ENCODE measurements at places on chromosomes 6 and 20. TPM values are rescaled to one million over a fixed set of nuclear protein-coding genes. Genes with fewer than 3 reads are reported as not detected.

Gene SMLR1
- 3.9 TPM for polyA plus RNA-seq

Gene ASIP
- 0.74 TPM for polyA plus RNA-seq

Gene CFB
- polyA plus RNA-seq: 5.3 TPM

Gene ZBTB46
- polyA plus RNA-seq: 17.2 TPM

Gene UBE2C
- polyA plus RNA-seq: 63.2 TPM

DNA sequence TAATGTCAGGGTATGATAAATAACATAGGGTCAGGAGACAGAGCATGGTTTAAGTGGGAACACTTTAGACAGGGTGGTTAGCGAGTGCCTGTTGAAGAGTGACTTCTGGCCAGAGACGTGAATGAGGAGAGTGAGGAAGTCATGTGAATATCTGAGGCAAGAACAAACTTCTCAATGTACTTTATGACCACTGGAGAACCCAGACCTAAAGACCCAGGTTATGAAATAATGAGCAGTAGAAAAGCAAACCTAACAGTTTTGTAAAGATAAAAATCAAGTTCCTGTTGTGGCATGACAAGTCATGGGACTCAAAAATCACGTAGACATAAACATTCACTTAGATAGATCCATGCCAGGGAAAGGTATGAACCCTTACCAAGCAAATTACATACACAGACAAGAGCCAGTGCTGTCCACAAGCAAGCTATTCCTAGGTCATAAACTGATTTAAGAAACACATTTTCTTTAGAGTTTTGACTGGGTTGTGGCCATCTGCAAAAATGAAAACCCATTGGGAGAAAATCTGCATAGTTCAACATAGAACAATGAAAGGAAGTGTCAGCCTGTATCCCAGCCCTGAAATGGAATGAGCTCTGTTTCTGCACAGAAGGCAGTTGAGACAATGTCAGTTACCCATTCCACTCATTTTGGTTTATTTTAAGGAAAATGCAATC lies 2.2 kb upstream of the MYCT1 start:
- DNase-seq: no peak

DNA sequence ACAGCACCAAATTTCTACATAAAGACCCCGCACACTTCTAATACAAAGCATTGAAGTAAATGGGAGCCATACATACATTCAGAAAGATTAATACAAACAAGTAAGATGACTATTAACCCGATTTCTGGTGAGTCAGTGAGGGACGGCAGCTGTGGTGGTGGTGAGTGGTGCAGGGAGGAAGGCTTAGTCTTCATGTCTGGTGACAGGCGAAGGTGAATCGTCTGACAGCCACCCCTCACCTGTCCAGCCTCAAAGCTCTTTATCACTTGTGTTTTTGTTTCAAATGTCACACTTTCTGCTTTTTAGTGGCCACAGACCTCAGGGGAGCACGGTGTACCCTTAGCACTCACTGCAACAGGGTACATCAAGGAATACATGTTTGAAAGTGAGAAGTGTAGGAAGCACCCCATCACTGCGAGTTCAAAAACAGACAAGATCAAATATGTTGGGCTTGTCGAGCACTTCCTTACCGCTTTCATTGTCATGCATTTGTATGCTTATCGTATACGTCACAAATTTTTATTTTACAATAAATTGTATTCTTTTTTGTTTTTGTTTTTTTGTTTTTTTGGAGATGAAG lies 63.5 kb downstream of the IRF4 start:
- DNase-seq: no peak

DNA sequence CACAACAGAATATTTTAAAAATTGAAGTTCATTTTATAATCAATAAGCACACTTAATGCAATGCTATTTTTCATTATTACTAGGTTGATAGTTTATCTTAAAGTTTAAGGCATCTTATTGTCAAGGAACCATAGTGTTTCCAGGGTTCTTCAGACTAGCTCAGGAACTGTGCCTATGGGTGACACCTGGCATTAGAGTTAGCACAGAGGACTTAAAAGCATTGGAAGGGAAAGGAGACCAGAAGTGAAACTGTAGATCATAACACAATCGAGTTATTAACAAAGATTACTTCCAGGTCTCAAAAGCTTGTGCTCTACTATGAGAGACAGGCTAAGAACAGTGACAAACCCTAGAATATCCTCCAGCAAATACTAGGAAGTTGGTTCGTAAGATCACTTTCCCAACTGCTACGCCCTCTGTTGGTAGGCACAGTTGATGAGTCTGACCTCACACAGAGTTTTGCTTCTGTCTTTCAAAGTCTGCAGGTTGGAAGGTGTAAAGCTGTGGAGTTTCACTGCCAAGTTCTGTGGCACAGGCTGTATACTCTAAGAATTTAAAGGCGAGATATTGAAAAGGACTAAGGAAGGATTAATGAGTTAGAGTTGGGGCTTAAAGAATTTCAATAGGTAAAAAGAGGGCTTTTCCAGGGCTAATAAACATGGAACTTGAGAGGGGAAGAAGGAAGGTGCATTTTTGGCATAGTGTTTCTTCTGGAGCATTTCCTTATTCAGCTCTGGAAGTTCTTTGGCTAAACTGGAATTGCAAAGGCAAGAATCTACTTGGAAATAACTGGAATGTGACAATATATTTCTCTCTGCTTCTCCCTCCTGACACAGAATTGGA lies 531.3 kb upstream of the JAG1 start:
- DNase-seq: no peak

- no peak for DNase-seq
Observed at GRCh38 chr6:26268659-26269402, 96.2 kb upstream of the BTN3A2 start.

DNA sequence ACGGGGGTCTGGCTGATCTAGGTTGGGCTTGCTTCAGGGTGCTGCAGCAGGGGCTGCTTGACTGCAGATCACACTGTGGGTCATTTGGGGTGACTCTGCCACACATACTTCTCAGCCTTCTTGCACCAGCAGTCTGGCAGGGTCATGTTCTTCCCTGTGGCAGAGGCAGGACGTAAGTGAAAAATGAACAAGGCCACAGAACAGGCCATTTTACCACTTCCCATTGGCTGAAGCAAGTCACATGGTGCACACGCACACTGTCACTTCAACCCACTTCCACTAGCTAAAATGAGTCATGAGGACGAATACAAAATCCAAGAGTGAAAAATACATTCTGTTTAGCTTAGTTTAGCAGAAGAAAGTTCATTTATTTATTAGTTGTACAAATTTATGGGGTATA lies 168.6 kb upstream of the GGTLC1 start:
- no peak for DNase-seq

DNA sequence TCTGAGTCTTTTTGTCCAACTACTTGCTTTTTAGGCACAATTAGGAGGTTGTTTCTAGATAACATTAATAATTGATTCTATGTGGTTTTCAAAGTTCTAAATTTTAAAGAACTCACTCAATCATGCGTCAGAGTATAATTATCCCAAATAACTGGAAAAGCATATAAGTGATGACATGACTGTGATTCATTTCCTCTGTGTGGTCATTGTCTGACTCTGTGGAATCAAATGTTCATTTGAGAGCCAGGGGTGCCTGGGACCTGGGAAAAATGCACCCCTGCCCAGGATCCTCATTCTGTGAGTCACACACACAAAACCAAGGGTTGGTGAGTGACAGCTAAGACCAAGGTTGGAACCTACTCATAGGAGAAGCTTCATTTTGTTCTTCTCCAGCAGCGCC lies 127.1 kb upstream of the MLIP start:
- DNase-seq: no peak

DNA sequence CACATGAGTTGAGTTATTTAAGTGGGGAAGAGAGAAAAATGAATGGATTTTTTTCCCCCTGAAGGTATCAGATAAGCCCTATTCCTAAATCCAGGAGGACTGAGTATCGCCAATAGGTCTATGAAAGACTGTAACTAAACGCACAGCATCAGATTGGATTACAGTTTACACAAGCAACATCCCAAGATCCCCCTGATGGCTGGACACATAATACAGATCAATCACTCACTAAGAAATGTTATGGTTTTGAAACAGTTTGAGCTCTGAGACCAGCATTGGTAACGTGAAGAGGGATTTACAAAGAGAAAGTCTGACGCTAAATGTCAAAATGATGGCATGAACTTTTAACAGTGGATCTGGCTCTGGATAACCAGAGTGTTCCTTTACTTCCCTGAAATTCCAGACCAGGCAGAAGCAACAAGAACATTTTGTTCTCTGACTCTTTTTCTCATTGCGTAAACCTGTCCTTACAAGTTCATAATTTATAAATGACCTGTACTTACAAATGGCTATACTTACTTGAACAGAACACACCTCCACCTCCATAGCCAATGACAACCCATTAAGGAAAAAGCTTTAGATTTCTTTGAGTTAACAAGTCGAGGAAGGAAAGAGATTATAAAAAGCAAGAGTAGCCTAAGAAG lies 131.8 kb upstream of the BEND3 start:
- DNase-seq: no peak

GRCh38 chr6:57262901-57263694 lies 41.0 kb upstream of the RAB23 start:
- no peak for DNase-seq

DNA sequence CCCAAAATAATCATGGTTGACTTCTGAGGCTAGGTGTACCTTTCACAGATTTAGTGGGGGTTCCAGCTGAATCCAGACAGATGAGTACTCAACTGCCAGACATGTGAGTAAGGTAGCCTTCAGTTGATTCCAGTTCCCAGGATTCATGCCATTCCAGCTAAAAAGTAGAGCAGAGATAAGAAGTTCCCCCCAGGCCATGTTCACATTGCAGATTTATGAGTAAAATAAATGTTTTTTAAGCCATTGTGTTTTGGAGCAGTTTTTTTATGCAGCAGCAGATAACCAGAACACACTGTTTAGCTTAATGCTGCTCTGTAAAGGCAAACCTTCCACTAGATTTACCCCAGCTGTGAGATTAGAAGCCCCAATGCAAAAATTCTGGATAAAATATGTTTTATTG lies 245.0 kb downstream of the RFPL4B start:
- no peak for DNase-seq

DNA sequence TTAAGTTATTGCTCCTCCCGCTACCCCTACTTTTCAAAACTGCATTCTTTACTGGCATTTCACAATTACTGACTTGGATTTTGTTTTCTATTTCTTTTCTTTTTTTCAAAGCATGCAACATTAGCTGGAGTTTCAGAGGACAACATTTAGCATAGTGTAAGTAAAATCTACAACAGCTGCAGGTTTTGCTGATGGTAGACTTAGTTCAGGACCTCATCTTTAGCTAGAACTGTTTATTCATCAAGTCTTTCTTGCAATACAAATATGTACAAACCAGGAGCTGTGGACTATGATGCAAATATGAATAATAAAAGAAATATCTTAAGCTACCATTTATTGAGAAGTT lies 728 bp upstream of the CEP162 start:
- DNase-seq: no peak

- DNase-seq: no peak
Observed at GRCh38 chr20:48636301-48636700, 191.5 kb downstream of the PREX1 start.

GRCh38 chr20:20824924-20825584 lies 112.6 kb upstream of the RALGAPA2 start:
- peak; percentile 50 for DNase-seq

DNA sequence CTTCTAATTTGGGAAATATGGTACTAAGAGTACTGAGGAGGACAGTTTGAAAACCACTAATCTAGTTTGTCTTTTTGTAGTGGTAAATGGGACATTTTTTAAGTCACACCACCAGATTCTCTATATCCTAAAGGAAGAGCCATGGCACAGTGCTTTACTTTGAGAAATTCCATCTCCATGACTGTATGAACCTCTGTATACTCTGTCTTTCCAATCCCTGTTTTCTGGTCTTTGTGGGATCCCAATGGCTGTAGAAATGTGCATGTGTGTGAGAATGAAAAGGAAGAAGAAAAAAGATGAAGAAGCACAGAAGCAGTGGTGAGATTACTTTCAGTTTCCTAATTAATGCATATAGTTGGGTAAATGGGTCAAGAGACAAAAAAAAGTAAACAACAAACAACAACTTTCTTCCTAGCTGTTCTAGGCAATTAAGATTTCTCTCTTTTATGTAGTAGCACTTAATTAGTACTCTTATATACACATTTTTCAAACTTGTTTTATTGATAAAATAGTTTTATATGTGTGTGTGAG lies 141.2 kb upstream of the HCRTR2 start:
- no peak for DNase-seq

DNA sequence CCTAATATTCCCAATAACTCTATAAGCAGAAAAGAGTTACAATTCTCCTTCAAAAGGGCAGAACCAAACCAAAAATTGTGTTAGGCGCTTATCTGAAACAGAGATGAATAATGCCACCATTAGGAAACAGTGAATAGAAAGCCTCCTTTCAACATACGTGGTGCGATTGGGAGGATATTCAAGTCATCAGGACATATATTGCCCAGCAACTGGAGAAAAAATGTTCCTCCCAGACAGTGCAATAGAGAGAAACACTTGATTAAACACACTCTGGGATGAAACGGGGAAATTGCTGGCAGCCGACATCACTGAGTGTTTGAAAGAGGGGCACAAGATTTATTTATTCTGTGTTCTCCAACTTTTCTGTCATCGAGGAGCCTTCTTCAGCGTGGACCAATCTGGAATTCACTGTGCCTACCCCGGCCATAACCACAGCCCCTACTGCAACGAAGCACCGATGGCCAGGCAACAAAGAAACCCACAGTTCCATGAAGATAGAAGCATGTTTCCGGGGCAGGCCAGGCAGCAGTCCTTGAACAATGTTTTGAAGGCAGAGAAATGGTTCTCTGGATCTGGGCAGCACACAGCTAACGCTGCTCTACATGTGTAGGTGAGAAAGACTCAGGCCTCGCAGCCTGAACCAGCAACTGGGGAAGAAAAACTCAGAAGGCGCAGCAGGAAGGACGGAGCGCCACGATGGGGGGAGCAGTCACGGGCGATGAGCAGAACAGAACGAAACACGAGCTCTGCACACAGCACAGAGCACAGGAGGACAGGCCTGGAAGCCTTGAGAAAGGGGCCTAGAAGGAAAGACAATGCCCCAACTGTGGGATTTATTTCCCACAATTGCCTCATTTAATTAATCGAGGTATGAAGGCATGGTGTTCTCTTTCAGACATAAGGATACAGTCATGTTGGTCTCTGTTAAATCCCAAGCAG lies 234.2 kb upstream of the FOXQ1 start:
- DNase-seq: no peak

DNA sequence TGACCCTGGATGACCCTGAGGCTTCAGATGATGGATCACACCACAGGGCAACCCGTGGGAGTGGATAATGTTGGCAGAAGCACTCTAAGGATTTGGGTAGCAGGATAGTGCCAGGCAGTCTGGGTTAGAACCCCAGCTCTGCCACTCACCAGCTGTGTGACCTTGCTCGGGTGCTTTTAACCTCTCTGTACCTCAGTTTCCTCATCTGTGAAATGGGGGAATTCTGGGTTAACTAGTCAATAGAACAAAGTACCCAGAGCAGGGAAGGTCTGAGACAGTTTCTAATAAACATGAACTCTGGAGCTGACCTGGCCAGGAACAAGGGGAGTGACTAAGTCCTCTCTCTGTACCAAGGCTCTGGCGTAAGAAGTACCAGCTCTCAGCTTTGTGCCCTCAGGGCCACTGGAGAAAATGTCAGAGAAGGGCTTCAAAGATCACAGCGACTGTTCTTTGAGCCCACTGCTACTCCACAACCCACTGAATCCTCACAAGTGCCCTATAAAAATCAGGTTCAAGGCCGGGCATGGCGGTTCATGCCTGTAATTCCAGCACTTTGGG lies 14.7 kb upstream of the NOL4L start:
- DNase-seq: no peak

- DNase-seq: no peak
Observed at GRCh38 chr20:50323777-50324775, 133.4 kb downstream of the CEBPB start.

Data from right renal pelvis (tissue), 4 donors.